Prostate gland (tissue), 2 donors: ENCODE measurements at places on chromosomes 1 and 21. TPM values are rescaled to one million over a fixed set of nuclear protein-coding genes. Genes with fewer than 3 reads are reported as not detected.

DNA sequence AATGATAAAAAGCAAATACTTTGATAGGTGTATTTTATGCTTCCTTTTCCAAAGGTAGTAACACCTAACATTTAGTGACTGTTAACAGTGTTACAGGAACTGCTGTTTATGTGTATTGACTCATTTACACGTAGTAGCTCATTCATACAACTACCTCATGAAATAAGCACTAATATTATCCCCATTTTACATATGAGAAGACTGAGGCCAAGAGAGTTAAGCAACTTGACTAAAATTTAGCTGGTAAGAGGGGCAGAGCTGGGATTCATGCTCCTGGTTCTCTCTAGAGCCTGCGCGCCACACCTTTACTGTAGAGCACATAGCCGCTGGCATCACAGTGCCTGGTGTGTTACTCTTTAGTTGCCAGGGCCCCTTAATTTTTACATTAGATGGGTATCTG is 11.3 kb downstream of the ZBTB40 start:
- DNase-seq: no peak

- no peak for DNase-seq
These were observed 150.5 kb downstream of the PCBP3 start for GRCh38 chr21:45794027-45794426.

GRCh38 chr1:13593511-13594131 is 10.0 kb downstream of the PDPN start:
- no peak for DNase-seq

GRCh38 chr1:207803678-207804077 is 51.8 kb downstream of the CD46 start:
- peak; percentile 4 for DNase-seq

- no peak for DNase-seq
These were observed 97.4 kb upstream of the SGIP1 start for GRCh38 chr1:66436378-66437135.

DNA sequence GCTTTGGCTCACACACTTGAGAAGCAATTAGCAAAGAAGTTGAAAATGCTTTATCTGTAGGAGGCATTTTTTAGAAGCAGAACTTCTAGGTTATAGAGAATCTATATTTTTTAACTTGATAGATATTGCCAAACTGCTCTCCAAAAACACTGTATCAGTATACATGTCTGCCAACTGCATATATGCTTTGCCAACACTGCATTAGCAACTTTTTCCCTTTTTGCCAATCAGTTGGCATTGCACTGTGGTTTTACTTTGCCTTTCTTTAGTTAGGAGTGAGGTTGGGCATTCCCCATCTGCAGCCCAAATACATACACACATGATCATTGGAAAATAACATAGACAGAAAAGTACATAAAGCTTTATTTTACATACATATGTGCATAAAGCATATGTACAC is 15.0 kb downstream of the PADI3 start:
- no peak for DNase-seq

GRCh38 chr21:42419845-42420244 is 16.1 kb downstream of the UBASH3A start:
- DNase-seq: no peak

DNA sequence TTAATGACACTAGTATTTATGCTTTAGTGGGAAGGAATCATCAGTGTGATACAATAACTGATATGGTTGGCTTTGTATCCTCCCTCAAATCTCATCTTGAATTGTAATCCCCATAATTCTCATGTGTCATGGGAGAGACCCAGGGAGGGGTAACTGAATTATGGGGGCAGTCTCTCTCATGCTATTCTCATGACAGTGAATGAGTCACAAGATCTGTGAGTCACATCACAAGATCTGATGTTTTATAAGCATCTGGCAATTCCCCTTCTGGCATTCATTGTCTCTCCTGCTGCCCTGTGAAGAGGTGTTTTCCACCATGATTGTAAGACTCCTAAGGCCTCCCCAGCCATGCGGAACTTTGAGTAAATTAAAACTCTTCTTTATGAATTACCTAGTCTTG is 1760.3 kb downstream of the NCAM2 start:
- DNase-seq: no peak

GRCh38 chr1:207995576-207995975 is 84.7 kb upstream of the CD34 start:
- DNase-seq: no peak

DNA sequence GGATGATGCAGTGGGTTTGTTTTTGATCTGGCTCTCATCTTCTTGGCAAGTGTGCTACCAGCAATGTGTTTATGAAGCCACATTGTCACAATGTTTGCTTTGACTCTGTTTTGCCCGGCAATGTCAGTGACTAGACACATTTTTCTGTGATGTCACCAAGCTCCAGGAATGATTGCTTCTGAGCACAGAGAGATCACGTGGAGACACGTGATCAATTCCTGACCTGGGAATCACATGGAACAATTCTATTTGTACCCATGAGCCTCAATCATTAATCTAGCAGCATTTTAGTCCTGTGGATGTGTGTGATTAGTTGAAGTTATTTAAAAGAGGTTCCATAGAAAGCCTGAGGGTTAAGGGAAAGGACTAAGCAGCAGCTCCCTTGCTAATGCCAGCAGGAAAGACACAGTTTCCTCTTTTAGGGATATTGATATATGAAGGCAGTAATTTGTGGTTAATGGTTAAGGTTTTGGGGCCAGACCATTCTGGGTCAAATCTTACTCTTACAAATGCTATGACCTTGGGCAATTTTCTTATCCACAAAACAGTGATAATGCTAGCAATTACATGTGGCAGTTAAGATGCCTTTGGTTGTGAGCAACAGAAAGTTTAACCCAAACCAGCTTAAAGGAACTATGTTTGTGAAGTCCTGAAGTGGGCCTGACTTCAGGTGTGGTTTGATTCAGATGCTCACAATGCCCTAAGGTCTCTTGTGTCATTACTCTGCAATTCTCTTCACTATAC is 59.0 kb downstream of the FASLG start:
- DNase-seq: no peak

GRCh38 chr1:39689214-39689613 is 2.0 kb downstream of the HPCAL4 start:
- DNase-seq: no peak

- no peak for DNase-seq
These were observed 32.1 kb downstream of the URB2 start for GRCh38 chr1:229657993-229658755.

- DNase-seq: no peak
These were observed 846.5 kb upstream of the NCAM2 start for GRCh38 chr21:20151741-20152140.

The OTUD7B gene
- total RNA-seq: 27.3 TPM

The PLCH2 gene
- total RNA-seq: 41.0 TPM

The AK5 gene
- 3.1 TPM for total RNA-seq

The PCNX2 gene
- total RNA-seq: 23.2 TPM

The PLA2G4A gene
- 6.1 TPM for total RNA-seq

The LAMC1 gene
- total RNA-seq: 141 TPM

The TMEM269 gene
- total RNA-seq: 0.14 TPM
